ENCODE measurements at places on chromosomes 16 and 17. TPM values are rescaled to one million over a fixed set of nuclear protein-coding genes. Genes with fewer than 3 reads are reported as not detected.
A peak's percentile ranks its signal among the peaks of the same experiment; 100 is the strongest.

GRCh38 chr16:87140211-87141200 lies 176.7 kb downstream of the C16orf95 start:
- peak; percentile 40 for DNase-seq

DNA sequence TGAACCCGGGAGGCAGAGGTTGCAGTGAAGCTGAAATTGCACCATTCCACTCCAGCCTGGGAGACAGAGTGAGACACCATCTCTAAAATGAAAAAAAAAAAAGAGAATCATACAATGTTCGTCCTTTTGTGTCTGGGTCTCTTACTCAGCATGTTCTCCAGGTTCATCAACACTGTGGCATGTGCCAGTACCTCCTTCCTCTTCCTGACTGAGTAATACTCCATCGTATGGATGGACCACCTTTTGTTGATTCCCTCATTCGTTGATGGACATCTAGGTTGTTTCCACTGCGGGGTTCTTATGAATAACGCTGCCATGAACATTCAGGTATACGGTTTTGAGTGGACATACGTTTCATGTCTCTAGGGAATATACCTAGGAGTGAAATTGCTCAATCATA lies 4.1 kb upstream of the HS3ST6 start:
- no peak for DNase-seq

GRCh38 chr17:77304051-77304745 lies 163.4 kb downstream of the SEC14L1 start:
- no peak for DNase-seq

GRCh38 chr16:23848958-23849357 lies 13.2 kb downstream of the PRKCB start:
- DNase-seq, result no peak

DNA sequence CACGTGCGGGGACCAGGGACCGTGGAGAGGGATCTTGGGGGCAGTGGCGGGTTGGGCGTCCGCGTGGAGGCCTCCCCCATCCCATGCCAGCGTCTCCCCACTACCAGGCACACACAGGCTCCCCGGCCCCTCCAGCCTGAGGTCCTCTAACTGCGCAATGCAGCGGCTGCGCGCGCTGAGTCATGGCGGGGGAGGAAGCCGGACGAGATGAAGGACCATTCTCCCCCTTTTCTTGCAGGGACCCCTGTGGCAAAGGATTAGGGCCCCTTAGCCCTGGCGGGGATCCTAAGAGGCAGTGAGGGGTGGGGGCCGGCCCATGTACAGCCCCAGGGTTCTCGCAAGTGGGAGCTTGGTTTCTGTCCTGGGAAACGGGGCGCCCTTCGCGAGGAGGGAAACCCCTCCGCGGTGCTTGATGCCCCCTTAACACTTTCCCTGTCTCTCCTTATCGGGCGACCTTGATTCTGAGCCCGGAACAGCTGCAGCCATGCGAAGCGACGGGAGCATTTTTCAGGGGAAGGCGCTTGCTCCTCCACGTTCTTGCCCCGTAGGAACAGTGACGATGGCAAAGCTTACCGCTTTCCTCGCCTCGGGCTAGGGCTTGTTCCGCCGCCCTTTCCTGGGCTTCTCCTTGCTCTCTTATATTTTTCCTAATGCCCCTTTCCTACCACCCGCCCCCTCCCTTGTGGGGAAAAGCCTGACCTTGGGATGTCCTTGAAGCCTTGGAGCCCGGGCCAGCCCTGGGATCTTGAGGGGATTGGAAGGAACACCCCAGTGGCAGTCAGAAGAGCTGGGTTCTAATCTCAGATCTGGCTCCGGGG lies 592 bp downstream of the ALDOA start:
- peak; percentile 63 for DNase-seq

DNA sequence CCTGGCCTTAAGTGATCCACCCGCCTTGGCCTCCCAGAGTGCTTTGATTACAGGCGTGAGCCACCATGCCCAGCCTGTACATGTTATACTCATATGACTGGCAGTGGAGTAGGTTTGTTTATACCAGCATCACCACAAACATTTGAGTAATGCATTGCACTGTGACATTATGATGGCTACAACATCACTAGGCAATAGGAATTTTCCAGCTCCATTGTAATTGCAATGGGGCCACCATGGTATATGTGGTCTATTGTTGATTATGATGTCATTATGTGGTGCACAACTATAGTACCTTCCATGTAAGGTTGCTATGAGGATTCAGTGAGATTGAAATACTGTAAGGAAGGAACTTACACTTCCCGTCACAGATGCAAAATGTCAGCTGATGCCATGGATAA lies 168.9 kb downstream of the COPRS start:
- no peak for DNase-seq

GRCh38 chr17:693791-694638 lies 20.6 kb downstream of the VPS53 start:
- DNase-seq, result no peak

GRCh38 chr16:78705694-78706093 lies 606.2 kb downstream of the WWOX start:
- DNase-seq, result no peak

DNA sequence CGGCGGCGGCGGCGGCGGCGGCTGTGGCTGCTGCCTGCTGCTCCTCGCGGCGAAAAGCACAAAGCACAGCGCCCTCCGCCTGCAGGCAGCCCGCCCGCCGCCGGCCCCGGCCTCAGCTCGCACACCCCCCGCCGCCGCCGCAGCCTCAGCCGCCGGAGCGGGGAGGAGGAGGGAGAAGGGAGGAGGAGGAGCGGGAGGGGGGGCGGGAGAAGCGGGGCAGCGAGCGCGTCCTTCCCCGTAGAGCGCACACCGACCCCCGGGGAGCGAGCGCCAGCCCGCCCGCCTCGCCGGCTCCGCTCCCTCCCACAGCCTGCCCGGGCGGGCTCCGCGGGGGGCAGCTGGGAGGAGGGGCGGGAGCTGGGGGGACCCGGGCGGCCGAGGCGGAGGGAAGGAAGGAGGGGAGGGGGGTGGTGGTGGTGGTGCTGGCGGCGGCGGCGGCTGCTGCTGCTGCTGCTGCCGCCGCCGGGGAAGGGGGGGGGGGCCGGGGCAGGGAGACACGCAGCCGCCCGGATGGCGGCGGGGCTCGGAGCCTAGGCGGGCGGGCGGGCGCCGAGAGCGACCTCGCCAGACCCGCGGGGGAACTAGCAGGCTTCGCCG lies at the start of gene UBTF:
Gene UBTF, minus strand, starts transcription at position 60 of the 597 bp plus-strand sequence. CDS start 1,446 bp downstream, outside the sequence.
- peak; percentile 89 for DNase-seq

DNA sequence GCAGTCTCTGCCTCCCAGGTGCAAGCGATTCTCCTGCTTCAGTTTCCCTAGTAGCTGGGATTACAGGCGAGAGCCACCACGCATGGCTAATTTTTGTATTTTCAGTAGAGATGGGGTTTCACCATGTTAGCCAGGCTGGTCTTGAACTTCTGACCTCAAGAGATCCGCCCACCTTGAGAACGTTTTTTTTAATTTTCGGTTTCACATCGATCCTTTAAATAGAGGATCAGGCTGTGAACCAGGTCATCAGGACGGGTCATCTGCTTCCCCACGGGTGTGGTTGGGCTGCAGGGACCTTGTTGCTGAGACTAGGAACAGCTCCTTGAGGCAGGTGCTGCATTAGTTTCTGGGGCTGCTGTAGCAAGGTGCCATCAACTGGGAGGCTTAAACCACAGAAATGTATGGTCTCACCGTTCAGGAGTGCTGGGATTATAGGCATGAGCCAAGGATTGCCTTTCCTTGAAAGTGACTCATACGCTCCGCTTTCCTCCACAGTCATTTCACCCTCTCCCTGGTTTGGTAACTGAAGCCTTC lies 7.9 kb upstream of the NAGPA start:
- no peak for DNase-seq

DNA sequence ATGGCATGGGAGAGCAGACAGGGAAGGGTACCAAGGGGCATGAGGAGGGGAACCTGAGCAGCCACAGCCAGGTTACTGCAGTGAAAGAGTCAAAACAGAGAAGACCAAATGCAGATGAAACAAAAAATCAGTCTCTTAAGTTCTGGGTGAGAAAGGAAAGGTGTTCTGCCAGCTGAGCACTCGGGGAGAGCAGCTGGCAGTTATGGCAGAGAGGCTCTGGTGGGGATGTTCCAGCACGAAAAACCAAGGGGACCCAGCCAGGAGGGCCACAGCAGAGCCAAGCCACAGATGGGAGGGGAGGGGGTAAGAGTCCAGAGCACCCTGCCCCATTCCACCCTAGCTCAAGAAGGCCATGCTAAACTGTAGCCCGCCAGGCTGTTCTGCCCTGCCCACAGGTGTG lies 31.7 kb downstream of the STH start:
- no peak for DNase-seq

LRRC75A gene
- 6.2 TPM for total RNA-seq

SLC35B1 gene
- 41.6 TPM for total RNA-seq

PYY gene
- not detected for total RNA-seq

FBXW10B gene
- 1.6 TPM for total RNA-seq

KRTAP3-1 gene
- total RNA-seq, result not detected

BCL6B gene
- total RNA-seq, result 14.9 TPM

SNAI3 gene
- 6.5 TPM for total RNA-seq
